EL (cell line): ENCODE measurements at places on chromosomes 6 and 20.
A peak's percentile ranks its signal among the peaks of the same experiment; 100 is the strongest.

DNA sequence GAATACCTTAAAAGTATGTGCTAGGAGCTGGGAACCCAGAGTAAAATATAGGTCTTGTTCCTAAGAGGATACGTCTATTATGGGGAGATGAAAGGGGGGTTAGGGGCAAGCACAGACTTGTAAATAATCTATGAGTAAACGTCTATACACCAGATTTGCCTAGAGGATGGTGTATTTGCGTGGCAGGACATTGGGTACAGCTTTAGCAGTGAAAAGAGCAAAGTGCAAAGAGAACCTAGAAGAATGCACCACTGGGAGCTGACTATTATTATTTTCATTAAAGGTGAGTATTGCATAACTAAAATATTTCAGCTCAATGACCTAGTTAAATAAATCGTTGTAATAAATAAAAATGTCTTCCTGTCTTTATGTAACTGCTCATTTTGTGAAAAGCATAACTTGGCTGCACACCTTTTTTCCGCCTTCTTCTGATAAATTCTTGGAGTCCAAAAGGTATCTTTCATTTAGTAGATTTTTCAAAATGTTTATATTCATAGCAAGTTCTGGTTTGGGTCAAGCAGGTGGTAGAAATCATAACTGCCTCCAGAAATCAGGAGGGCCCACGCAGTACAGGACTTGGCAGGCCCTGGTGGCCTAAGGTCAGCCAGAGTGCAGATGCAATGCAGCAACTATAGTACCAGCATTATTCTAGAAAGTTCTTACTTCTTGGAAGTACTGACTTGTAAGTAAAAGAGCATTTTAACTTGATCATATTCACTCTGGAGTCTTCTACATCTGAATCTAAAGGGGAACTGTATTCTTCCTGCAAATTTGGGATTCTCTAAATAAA lies 357.2 kb downstream of the PLCB1 start:
- no peak for DNase-seq

GRCh38 chr6:39003072-39003471 lies 45.5 kb upstream of the GLP1R start:
- DNase-seq: no peak

- DNase-seq: peak; percentile 66
Measured at GRCh38 chr6:36386495-36387439, 702 bp downstream of the ETV7 start.

- no peak for DNase-seq
Measured at GRCh38 chr6:106495014-106495413, 134.3 kb downstream of the RTN4IP1 start.

DNA sequence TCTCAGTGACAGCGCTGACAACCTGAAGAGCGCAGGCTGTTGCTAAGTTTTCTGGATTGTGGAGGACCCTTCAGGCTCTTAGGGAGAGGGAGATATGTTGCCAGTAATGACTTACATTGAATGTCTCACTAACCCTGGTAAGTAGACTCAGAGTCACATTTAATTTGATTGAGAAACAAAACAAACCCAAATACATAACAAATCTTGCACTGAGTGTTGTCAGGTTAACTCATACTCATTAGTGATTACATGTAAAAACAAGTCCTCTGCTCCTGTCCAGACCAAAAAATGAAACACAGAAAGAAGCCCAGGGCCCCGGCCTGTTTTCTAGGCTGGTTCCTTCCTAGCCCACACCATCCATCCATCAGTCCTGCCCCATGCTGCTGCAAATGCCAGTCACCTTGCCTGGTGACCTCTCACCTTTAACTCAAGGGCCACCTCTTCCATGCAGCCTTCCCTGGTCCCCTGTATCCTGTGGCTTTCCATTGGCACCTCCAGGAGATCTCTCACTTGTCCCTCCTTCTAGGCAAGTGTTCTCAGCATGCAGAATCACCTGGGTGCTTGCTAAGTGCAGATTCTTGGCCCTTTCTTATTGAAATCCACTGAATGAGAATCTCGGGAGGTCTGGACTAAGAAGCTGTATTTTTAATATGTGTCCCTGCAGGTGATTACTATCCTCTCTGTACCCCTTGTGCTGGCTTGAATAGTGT lies 34.7 kb upstream of the ERVFRD-1 start:
- no peak for DNase-seq

- peak; percentile 28 for DNase-seq
Measured at GRCh38 chr6:42093582-42094329, 43.4 kb downstream of the TAF8 start.

DNA sequence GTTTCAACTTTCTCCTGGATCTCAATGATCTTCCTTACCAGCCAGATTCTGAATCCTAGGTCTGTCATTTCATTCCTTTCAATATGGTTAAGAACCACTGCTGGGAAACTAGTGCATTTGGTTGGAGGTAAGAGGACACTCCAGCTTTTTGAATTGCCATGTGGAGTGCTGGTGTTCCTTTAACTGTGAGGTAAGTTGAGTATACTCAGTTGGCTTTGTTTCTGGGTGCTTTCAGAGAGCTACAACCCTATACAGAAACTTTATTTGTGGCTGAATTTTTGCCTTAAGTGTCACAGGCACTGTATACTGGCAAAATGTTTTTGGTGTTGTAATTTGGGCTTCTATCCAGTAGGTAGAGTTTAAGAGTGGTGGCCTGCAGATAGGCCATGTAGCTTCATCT lies 175.8 kb downstream of the TBC1D32 start:
- peak; percentile 1 for DNase-seq

GRCh38 chr6:1945235-1945832 lies 300.1 kb downstream of the GMDS start:
- DNase-seq: no peak

DNA sequence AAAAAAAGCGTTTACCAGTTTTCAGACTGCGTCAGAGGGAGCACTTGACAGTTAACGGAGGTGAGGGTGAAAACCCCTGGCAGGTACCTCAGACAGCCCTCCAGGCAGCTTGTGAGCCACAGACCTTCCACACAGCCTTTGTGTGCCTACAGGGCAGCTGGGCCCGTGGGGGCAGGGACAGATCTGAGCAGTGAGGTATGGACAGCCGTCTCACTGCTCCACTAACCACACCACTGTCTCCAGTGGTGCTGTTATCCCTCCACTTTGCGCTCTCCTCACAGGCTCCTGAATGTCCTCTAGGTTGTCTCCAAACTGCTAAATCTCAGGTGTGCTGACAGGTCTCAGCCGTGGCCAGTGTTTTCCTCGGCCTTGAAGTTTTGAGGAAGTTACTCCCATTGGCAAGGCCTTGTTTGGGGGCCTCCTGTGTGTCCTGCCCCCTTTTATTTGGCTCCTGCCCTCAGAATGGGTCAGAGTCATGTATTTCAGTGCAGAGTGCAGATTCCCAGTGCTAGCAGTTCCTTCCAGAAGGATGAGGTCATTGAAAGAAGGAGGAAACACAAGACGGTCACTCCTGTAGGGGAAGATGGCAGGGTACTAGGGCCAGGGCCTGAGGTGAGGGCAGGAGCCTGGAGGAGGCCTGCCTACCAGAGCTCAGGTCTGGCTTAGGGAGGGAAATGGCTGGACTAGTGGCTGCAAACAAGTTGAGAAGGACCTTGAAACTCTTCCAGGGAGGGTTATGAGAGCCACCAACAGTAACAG lies 11.8 kb downstream of the GFRA4 start:
- no peak for DNase-seq

- no peak for DNase-seq
Measured at GRCh38 chr20:58359441-58359840, 29.6 kb upstream of the VAPB start.

GRCh38 chr20:15705975-15706374 lies 867.3 kb downstream of the KIF16B start:
- DNase-seq: no peak

DNA sequence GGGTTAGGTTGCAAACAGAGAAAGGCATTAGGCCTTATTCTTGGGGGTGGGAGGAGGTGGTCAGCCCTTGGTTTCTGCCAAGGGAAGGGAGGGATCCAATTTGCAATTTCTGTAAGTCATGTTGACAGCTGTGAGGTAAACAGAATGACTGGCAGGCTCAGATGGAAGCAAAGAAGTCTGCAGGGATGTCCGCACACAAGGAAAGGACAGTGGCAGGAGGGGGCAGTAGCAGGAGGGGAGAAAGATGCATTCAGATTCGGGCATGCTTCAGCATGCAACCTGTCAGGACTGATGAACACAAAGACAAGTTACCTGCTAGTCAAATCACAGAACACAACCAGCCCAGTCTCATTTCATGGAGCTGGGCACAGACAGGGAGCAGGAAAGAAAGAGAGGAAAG lies 217.9 kb upstream of the FOXA2 start:
- no peak for DNase-seq

- no peak for DNase-seq
Measured at GRCh38 chr20:40683894-40684268, 5.2 kb downstream of the MAFB start.

- no peak for DNase-seq
Measured at GRCh38 chr6:152734630-152735029, 16.0 kb upstream of the VIP start.

GRCh38 chr20:45449528-45449927 lies 20.0 kb upstream of the WFDC2 start:
- no peak for DNase-seq

DNA sequence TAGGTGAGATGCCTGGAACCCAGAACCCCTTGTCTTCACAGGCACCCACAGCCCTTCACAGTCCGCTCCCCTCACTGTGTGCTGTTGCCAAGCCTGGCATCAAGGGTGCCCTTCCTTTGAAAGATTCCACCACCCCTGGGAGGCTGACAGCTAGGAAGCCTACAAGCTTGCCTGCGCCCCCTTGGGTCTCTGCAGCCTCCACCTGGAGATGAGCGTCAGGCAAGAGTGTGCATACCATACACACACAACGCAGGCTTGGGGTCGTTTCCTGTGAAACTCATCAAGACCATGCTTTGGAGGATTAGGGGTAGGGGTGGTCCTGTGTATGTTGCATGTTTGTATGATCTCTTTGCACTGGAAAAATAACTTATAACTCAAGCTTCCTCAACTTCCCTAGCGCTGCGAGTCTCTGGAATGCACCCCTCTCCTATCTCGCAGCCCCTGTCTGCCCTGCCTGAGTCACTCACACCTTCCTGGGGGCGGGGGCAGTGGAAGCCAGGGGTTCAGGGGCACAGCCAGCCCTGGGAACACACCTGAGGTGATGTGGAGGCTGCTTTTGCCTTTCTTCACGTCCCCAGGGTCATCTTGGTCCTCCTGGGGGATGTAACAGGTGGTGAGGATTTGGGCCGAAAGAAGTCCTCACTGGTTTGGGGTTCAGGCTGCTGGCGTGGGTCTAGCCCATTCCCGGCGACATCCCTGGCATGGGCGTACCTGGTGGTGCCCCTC lies 67.2 kb downstream of the SSR1 start:
- no peak for DNase-seq

- peak; percentile 79 for DNase-seq
Measured at GRCh38 chr6:131914967-131915751, 36.0 kb downstream of the CCN2 start.

GRCh38 chr20:49915380-49916145 lies at the start of gene SPATA2:
TSS of gene SPATA2 (minus strand) at chr20:49915529. CDS start at chr20:49908490, 7,039 bp downstream.
- DNase-seq: peak; percentile 96

GRCh38 chr6:154909311-154909710 lies 85.8 kb upstream of the TIAM2 start:
- DNase-seq: no peak

- DNase-seq: no peak
Measured at GRCh38 chr6:44000164-44000842, 126.9 kb downstream of the MRPL14 start.

DNA sequence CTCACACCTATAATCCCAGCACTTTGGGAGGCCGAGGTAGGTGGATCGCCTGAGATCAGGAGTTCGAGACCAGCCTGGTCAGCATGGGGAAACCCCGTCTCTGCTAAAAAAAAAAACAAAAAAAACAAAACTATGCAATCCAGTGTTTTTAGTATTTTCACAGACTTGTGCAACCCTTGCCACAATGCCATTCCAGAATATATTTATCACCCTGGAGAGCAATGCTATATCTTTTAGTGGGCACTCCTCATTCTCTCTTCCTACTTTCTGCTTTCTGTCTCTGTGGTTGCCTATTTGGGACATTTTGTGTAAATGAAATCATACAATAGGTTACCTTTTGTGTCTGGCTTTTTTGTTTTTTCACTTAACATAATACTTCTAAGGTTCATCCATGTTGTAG lies 39.1 kb upstream of the MROH8 start:
- DNase-seq: no peak

- DNase-seq: no peak
Measured at GRCh38 chr6:112595841-112596240, 248.7 kb downstream of the RFPL4B start.

- no peak for DNase-seq
Measured at GRCh38 chr6:12034837-12035236, 22.7 kb downstream of the HIVEP1 start.

- DNase-seq: no peak
Measured at GRCh38 chr6:70315079-70315751, 12.3 kb upstream of the COL9A1 start.

DNA sequence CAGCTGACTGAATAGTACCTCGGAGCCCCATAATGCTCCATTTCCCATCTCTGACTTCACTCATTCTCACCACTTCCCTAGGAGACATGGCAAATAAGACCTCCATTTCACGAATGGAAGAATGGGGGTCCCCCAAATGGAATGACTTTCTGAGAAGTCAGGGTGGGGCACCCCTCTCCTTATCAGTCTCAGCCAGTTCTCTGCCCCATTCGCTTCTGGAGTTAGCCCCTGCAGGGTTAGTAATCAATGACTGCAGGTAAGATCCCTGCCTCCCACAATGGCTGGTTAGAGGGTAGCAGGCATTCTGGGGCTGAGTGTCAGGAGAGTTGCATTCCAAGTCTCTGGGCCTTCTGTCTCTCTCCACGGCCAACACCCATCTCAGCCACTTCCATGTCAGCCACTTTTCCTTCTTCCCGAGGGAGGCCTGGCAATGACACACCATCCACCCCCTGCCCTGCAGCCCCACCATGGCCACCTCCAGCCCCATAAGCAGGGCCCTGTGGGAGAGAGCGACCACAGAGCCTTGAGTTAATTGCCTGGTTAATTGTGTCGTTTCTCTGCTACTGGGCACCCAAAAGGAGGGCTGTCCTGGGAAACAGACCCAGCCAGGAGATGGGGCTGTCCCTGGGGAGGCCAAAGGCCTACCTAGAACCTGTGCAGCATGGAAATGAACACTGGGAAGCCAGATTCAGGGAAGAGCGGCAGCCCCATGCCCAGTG lies 13.4 kb downstream of the CCDC167 start:
- no peak for DNase-seq

- DNase-seq: no peak
Measured at GRCh38 chr20:33793011-33793931, 17.9 kb upstream of the CHMP4B start.

GRCh38 chr20:6680441-6680840 lies 87.0 kb upstream of the BMP2 start:
- no peak for DNase-seq

- DNase-seq: peak; percentile 31
Measured at GRCh38 chr20:38286586-38287531, 17.1 kb upstream of the BPI start.

DNA sequence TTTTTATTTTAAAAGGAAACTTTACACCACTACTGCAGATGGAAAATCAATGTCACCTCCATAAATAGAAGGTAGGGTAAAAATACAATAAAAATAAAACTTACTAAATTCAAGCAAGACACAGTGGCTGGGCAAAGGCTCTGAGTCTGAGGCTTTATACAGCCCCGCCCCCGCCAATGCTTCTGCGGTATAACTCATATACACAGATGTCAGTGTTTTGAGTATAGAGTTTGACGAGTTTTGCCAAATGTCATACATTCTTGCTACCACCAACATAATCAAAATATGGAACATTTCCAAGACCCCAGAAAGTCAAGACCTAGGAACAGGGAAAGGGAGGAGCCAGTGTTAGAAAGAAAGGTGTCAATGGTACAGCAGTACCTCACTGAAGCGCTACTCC lies 12.8 kb downstream of the NFATC2 start:
- DNase-seq: peak; percentile 21
